ENCODE measurements at places on chromosomes 7 and 10. TPM values are rescaled to one million over a fixed set of nuclear protein-coding genes. Genes with fewer than 3 reads are reported as not detected.
A peak's percentile ranks its signal among the peaks of the same experiment; 100 is the strongest.

- no peaks in the 10 kb centered on the region for H3K36me3 ChIP-seq
- peaks cover 50% of the 10 kb centered on the region for H3K4me1 ChIP-seq
- no peaks in the 10 kb centered on the region for H3K27me3 ChIP-seq
- no peak overlapping the region for H3K27ac ChIP-seq
- no peak overlapping the region for H3K4me3 ChIP-seq
Measured at GRCh38 chr7:106059556-106059955, 52.6 kb downstream of the SYPL1 start.

DNA sequence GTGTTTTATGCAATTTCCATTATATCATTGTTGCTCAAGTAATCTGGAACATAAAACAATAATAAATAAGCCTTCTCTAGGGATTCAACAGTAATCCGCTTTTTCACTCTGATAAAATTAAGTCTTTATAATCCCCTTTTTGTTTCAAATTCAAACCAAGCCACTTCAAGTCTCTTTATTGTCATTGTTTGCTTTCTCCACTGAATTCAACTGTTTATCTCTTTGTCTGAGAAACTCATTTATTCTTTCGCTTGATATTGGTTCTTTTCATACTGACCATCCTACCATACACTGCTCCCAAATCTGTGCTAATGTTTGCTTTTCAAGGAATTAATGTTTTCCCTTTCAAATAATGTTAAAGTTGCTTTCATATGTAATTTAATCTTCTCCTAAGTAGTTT lies 550.4 kb upstream of the PCDH15 start:
- no peaks in the 10 kb centered on the region for H3K4me1 ChIP-seq
- H3K27ac ChIP-seq = no peak overlapping the region
- no peaks in the 10 kb centered on the region for H3K36me3 ChIP-seq
- no peak overlapping the region for H3K4me3 ChIP-seq
- no peak for DNase-seq
- H3K27me3 ChIP-seq = no peaks in the 10 kb centered on the region

DNA sequence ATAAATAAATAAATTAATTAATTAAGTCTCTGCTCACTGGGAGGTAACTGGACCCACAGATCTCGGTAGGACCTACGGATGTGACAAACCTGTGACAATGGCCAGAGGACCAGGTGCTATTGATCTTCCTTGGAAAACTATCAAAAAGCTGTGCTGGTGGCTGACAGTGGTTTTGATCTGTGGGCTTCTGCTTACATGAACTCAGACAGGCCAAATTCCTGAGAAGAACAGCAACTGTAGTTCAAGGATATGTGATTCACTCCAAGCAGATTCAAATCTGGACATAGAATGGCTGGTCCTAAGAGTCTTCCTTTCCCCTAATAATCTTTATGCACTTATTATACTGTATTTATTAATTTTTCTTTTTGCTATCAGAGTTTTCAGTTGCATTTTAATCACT lies 80.0 kb downstream of the ATXN7L1 start:
- H3K27me3 ChIP-seq = no peaks in the 10 kb centered on the region
- H3K4me3 ChIP-seq = no peak overlapping the region
- no peak for DNase-seq
- H3K36me3 ChIP-seq = no peaks in the 10 kb centered on the region
- H3K27ac ChIP-seq = peak overlapping the region; percentile 40

DNA sequence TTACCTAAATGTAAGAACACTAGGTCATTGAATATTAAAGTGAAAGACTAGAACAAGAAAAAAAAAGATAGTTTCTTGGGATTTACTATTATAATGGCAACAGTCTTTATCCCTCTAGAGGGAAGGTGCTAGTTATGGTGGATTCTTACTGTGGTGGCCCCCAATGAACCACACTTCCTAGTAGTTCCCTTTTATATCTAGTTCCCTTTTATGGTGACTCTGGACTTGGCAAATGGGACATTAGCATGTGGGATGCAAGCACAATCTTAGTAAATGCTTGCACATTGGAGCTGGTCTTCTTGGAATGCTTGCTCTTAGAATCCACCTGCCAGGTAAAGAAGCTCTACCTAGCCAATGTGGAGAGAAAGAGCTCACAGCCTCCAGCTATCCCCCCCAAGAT lies 430.2 kb downstream of the LRMDA start:
- peaks cover 7% of the 10 kb centered on the region for H3K4me1 ChIP-seq
- H3K27me3 ChIP-seq = no peaks in the 10 kb centered on the region
- no peak overlapping the region for H3K27ac ChIP-seq
- H3K4me3 ChIP-seq = no peak overlapping the region
- DNase-seq = no peak
- no peaks in the 10 kb centered on the region for H3K36me3 ChIP-seq

GRCh38 chr7:139094596-139094995 lies 14.9 kb downstream of the ZC3HAV1 start:
- H3K4me3 ChIP-seq = no peak overlapping the region
- H3K27ac ChIP-seq = no peak overlapping the region
- H3K27me3 ChIP-seq = no peaks in the 10 kb centered on the region
- H3K4me1 ChIP-seq = no peaks in the 10 kb centered on the region
- H3K36me3 ChIP-seq = no peaks in the 10 kb centered on the region

ZNF273 gene
- 3.0 TPM for polyA plus RNA-seq

ZNF438 gene
- polyA plus RNA-seq = 2.5 TPM

Measured in SK-N-SH (cell line).